ENCODE measurements at places on chromosomes 1 and 21. TPM values are rescaled to one million over a fixed set of nuclear protein-coding genes. Genes with fewer than 3 reads are reported as not detected.

Gene NEGR1
- 4.0 TPM for total RNA-seq

Gene SPATA45
- not detected for total RNA-seq

Gene CENPF
- total RNA-seq, result 20.6 TPM

Gene HOOK1
- 8.9 TPM for total RNA-seq

Gene CXADR
- 40.5 TPM for total RNA-seq

Gene MARK1
- total RNA-seq, result 9.5 TPM

Gene PGLYRP3
- total RNA-seq, result not detected

Gene C1orf74
- total RNA-seq, result 12.7 TPM

Gene AKR7A3
- total RNA-seq, result 0.33 TPM

Gene NES
- 76.8 TPM for total RNA-seq

Gene ZNF644
- total RNA-seq, result 38.5 TPM

Gene BMP8A
- 1.7 TPM for total RNA-seq

Gene NPPB
- 5.4 TPM for total RNA-seq

Gene MAN1C1
- 4.3 TPM for total RNA-seq

Gene SLC2A5
- not detected for total RNA-seq

Gene AUNIP
- 1.7 TPM for total RNA-seq
